ENCODE measurements at places on chromosomes 4 and X. TPM values are rescaled to one million over a fixed set of nuclear protein-coding genes. Genes with fewer than 3 reads are reported as not detected.

DNA sequence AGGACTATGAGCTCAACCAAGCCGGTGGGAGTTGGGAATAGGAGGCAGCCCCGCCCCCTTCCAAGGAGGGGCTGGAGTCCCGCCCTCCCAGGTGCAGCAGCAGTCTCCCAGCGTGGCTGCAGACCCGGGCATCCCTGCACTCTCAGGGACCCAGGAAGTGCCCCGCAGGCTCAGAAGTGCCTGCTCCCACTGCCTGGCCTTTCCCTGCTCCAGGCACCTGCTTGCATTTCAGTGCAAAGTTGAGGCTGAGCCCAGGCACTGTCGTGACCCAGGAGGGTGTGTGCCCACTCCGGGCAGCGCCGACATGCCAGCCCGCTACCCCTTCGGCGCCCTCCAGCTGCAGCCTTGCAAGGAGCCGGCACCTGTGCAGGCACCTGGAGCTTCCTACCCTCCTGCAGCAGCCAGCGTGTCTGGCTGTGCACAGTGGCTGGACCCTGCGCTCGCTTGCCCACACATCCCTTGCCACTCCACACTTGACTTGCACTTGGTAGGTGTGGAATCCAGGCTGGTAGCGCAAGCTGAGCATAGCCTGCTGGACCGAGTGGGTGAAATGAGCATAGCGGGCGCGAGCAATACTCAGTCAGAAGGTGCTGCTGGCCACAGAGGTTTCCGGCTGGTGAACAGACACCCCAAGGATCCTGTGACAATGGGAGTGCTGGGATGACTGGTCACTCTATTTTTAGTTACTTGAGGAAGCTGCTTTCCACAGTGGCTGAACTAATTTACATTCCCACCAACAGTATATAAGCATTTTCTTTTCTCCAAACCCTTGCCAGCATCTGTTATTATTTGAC, 236.3 kb downstream of the PCDH10 start:
- no peak for DNase-seq

DNA sequence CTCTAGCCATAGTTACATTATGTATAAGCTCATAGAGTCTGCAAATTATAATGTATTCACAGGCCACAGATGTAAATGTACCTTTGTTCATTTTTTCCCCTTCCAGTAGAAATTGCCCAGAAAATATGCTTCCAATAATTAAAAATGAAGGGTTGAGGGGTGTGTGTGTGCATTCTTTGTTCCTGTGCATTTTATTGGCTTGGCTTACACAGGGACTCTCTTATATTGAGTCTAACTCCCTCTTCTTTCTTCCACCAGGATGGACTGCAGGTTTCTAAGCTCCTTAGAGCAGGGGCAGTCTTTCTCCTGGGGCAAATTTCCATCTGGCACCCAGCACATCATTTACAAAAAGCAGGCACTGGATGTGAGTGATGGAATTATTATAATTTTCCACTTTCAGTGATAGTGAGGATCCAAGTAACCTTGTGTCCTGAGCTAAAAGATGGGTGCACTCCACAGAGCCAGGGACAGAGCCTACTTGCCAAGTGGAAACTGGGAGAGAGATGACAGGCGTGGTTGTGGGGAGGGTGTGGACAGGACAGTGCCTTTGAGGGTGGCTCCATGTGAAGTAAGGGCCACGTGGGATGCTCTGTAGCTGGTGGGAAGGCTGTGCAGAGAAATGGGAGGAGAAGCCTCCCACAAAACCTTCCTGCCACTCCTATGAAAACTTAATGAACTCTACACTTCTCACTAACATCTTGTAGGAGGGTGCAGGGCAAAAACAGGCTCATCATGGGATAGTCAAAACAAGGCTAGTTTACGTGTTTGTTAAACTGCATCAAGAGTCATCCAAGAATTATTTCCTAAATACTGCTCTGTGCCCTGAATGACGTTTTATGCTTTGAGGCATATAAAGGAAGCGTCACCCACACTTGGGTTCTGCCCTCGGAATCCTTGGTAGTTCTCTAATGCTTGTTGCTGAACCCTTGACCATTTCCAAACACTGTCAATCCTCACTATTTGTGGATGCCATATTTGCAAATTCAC, 16.0 kb downstream of the IGFBP7 start:
- DNase-seq = no peak

DNA sequence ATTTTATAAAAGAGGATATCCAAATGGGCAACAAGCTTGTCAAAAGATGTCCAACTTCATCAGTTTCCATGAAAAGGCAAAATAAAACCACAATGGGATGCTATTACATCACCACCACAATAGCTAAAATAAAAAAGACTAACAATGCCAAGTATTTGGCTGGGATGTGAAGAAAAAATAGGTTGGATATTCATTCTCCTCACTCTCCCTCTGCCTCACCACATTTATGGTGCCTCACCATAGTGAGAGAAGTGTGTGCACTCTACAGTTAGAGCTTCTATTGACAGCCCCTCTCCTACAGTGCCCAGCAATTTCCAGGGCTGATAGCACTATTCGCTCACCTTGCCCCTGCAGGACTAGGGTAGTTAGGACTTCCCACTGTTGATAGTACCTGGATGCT, 25.5 kb downstream of the VEGFC start:
- DNase-seq = no peak

- no peak for DNase-seq
Observed at GRCh38 chr4:138209094-138209493, 33.1 kb downstream of the SLC7A11 start.

- DNase-seq = no peak
Observed at GRCh38 chr4:146638333-146638785, 334 bp upstream of the POU4F2 start.

Gene CDKN2AIP
- total RNA-seq = 8.1 TPM

Gene OPN1MW2
- total RNA-seq = not detected

Gene BRS3
- total RNA-seq = not detected

DNA sequence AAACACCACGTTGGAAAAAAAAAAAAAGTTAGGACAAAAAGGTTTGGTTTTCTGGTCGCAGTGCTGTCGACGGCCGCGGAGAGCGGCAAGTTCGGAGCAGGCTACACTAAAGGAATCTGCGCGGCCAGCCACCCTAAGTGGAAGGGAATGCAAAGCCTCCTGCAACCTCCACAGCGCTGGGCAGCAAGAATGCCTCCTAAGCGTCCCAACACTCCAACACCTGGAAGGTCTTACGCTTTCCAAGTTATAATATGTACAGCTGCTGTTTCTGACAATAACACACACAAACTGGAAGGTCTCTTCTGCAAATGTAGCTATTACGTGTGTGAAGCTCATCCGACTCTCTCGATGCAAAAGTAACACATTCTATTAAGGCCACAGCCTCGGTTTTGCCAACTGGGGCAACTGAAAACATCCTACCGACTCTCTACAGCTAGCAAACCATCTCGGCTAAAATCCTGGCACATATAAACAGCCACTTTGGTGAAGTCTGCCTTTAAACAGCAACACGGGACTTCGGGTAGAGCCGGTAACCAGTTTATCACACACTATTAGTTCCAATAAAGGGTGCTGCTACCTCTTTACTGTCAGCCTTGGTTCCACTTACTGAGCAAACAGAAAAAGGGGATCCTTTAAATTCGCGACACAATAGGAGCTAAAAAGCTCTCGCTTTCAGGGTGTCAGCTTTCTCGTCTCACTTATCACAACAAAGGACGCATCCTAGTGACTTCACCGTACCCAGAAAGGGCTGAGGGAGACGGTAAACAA, 895 bp downstream of the SMIM14 start:
- DNase-seq = no peak

Measured in mesenteric fat pad (tissue), 1 donor.